ENCODE measurements at places on chromosomes 2 and 18. TPM values are rescaled to one million over a fixed set of nuclear protein-coding genes. Genes with fewer than 3 reads are reported as not detected.

Gene GCKR
- 14.5 TPM for total RNA-seq

Gene CPO
- 0.28 TPM for total RNA-seq

Gene ST3GAL5
- 33.6 TPM for total RNA-seq

Gene GLS
- total RNA-seq, result 84.5 TPM

Gene IRS1
- 37.5 TPM for total RNA-seq

Gene GAL3ST2
- 4.3 TPM for total RNA-seq

Gene ANTXR1
- 157 TPM for total RNA-seq

Gene TOGARAM2
- total RNA-seq, result 0.95 TPM

Gene MYCN
- total RNA-seq, result 2.1 TPM

Gene PLA2R1
- 20.4 TPM for total RNA-seq

Gene SP9
- not detected for total RNA-seq

DNA sequence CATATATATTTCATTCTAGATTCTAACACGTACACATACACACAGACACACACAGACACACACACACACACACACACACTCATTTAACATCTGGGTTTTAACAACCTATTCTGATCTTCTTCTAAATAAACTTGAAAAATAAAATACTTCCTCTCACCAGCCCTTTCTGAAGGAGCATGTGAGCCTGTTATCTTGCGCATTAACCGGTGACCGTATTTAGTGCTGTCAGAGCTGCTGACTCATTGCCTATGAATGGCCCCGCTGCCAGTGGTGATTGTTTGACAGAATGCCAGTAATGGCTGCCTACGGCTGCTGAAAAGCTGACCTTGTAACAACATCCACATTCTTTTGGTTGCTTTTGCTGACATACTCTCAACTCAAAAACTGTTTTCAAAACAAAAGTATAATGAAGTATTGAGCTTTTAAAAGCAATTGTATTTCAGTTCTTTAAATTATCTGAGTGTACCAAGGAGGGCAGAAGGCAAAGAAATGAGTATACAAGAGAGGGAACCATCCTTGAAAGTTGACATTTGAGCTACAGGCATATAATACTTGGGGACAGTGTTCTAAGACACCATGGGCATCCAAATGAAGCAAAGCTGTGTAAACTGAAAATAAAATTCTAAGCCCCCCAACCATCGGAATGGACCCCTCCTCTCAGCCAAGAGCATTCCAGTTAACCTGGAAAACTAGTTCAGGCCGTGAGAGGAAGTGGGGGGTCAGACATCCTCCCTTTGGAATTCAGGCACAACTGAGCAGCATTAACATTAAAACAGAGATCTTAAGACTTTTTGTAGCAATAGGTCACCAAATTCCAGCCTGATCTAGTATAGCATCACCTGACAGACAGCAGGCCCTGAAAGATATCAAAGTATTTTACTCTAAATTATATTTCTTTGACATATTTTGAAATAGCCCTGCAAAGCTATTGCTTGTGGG, 50.2 kb upstream of the DTNA start:
- peak; percentile 83 for DNase-seq

DNA sequence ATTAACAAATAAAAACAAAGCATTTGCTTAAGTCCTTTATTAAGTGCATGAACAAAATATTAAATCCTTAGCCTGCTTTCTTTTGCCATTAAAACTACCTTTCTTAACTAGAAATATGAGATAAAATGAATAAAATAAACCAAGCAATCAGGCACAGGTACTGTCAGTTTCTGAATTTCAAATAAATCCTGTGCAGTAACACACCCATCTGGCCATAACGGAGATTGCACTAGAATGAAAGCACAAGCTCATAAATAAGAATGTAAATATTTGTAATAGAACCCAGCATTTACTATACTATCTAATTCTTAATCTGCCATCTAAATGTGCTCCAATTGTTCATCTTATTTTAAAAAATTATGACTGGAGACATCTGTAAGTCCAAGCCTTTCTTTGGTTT, 31.9 kb downstream of the PRKRA start:
- no peak for DNase-seq

- no peak for DNase-seq
Measured at GRCh38 chr2:148622366-148622765, 22.2 kb upstream of the EPC2 start.

GRCh38 chr2:240139666-240140393, 628 bp downstream of the OTOS start:
- peak; percentile 6 for DNase-seq

DNA sequence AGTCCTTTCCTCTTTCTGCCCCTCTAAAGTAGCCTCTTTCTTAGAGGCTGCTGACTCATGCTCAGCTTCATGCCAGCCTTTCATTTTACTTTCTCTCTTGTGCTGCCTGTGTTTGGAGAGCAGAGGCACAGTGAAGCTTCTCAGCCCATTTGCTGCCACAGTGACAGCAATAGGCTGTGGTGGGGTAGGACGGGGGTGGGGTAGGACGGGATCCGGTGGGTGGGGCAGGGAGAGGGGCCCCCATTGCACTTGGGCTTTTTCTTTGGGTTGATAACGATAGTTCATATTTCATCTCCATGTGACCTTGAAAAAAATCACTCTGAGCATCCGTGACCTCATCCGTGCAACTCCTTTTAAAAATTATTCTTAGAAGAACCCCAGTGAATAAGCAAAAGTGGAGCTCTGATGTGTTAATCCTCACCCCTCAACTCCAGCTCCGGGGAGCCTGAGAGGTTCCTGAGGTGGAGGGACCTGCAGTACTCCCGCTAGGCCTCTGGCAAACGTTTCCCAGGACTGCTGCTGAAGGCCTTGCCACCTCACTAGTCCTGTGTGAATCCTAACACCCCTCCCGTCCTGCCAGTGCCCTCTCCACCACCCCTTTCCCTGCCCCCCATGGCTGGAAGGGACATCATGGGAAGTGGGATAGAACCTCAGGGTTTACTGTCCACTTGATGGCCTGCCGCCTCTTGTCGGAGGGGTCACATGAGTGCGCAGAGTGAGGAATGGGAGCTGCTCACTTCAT, 70.8 kb downstream of the INPP4A start:
- DNase-seq, result no peak

DNA sequence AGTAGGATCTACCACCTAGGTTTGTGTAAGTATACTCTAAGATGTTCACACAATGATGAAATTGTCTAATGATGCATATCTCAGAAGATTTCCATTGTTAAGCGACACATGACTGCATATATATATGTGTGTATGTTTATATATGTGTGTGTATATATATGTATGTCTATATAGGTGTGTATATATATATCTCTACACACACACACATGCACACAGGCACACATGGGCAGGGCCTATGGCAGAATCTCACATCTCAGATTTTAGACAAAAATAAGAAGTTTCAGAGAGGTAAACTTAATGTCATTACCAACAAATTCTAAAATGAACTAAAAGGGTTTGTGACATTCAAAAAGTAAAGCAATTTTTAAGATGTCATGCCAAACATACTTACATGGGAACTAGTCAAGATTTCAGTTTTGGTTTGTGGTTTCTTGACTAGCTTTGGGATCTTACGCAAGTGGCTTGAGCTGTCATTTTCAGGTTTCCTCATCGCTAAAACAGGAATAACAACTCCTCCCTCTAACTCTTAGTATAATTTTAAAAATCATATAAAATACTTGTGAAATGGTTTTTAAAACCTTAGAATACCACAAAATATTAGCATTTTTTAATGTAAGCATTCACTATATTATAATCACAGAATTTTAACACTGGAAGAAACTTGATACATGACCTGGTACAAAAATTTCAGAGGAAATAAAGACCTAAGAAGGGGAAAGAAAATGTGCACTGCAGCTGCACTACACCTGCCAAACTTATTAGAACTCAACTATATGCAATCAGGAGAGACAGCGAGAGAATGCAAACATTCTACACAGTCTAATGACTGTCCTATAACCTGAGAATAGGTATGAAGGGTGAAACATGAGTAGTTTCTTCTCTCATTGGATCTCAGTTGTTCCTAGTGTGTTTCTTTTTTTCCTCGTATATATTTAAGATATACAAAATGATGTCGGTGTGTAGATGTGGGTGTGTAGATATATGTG, 75.7 kb downstream of the TTC21B start:
- DNase-seq, result no peak

GRCh38 chr2:103132536-103133217, 370.8 kb downstream of the TMEM182 start:
- no peak for DNase-seq

DNA sequence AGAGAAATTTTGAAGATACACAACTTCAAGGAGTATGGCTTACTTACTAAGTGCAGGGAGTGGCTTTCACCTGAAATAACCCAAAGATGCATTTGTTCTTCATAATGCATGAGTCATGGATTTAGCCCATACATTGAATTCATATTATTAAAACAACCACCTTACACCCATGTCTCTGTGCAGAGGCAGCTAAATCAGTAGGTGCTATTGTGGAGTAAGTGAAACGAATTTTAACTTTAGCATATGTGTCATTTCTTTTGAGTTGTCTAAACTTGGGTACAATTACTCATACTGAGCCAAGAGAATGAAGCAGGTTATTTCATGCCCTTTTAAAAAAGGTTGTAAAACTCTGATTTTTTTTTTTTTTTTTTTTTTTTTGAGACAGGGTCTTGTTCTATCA, 11.0 kb upstream of the ANKRD29 start:
- DNase-seq, result no peak

DNA sequence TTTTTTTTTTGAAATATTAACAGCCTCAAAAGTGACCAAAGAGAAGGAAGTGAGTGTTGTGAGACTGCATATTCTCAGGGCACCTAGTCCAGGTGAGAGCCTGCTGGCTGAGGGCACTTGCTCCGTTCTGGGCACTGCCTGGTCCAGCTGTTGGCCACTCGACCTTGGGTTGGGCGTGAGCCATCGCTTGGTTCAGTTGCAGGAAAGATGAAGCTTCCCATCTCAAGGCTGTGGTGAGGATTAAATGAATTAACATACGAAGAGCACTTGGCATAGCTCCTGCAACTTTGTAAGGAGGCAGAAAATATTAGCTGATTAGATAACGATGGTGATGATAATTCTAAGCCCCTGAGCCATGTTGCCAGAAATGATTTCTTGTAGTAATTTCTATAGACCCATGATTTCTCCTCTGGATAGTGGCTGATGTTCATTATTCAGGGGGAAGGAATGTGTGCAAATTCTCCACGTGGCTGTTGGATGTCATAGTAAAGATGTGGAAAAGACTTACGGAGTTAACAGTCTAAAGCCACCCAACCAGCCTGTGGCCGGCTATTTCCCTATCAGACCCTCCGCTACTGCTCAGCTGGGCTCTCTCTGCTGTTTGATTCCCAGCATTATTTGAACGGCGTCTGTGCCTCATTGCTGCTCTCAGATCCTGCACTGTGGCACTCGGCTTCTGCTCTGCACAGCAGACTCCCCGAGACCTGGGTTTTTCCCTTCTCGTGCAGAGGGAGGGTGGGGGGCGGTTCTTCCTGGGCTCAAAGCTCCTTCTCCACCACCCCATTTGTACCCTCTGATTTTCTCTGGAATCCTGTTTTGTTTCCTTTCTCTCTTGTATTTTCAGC, 221.1 kb downstream of the GALR1 start:
- no peak for DNase-seq

- no peak for DNase-seq
Measured at GRCh38 chr18:59484131-59484530, 125.1 kb upstream of the LMAN1 start.

Data from ovary (tissue), 10 donors.